ENCODE measurements at places on chromosomes 3 and 15.

GRCh38 chr15:76204109-76204845 lies 107.0 kb downstream of the ETFA start:
- peak; percentile 48 for DNase-seq

GRCh38 chr3:176696816-176697215 lies 500.5 kb downstream of the TBL1XR1 start:
- no peak for DNase-seq

- no peak for DNase-seq
These were observed 16.9 kb downstream of the CCR4 start for GRCh38 chr3:32968166-32968919.

- DNase-seq, result no peak
These were observed 3.8 kb upstream of the IGDCC3 start for GRCh38 chr15:65381445-65382145.

DNA sequence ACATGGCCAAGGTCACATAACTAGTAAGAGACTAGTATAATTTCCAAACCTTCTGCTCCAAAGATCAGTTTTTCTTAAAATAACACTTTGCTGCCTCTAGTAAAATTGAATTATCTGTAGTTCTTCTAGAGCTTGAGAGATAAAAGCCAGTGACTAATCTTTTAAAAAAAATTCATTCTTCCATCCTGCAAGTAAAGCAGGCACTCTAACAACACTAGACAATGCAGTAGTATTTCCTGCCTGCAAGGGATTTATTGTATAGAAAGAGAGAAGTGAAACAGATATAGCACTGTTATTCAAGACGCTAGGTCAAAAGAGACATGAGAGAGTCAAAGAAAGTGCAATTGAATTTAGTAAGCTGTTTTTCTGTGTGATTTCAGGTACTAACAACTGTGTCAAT lies 159.5 kb upstream of the TBC1D5 start:
- DNase-seq, result no peak

- DNase-seq, result no peak
These were observed 4.4 kb upstream of the VIPR1 start for GRCh38 chr3:42498034-42498433.

DNA sequence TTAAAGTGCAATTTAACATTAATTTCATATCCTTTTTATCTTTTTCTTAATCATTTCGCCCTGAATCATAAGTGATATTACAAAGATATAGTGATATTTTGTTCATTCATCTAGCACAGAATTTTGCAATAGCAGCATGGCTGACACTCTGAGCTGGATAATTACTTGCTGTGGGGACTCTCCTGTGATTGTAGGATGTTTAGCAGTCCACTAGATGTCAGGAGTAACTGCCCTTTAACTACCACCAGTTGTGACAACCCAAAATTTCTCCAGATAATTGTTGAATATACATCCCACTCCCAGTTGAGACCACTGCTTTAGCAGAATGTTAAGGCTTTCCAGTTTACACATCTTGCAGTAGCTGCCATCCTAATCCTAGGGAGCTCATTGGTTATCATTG lies 196.8 kb upstream of the MBNL1 start:
- DNase-seq, result no peak

GRCh38 chr15:78156653-78157052 lies 7.5 kb downstream of the IDH3A start:
- DNase-seq, result no peak

DNA sequence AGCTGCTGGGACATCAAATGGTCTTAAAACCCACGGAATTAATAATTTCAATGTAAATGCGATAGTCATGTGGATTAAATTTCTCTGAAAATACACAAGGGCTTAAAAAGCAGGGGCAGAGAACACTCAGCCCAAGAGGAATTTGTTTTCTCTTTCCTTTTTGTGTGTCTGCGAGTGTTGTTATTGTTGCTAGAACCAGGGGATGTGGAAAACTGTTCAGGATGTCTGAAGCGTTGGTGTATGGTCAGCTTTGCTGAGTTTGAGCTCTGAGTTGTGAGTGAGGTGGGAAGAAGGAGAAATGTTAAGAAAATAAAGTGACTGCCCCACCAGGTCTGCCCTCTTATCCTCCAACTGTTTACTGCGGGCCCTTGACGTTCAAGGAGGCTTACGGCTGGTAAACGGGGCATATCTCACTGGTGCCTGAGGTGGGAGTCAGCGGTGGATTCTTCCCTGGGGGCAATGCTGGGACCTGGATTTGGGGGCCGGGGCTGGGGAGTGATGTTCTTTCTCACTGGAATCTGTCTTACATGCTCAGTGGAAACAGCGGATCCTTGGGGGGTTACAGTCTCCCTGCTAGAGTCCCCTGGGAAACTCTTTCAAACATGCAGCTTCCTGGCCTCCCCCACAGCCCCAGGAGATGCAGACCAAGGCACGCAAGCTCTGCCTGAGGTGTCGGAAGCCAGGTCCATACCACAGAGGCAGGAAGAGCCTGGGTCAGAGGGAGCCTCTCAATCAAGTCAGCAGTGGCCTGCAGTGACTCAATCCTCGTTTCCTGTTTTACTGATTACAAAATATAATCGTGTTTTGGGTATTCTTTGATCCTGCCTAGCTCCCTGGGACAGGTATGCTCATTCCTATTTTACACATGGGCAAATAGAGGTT lies 41.8 kb downstream of the ITGA11 start:
- DNase-seq, result peak; percentile 15

DNA sequence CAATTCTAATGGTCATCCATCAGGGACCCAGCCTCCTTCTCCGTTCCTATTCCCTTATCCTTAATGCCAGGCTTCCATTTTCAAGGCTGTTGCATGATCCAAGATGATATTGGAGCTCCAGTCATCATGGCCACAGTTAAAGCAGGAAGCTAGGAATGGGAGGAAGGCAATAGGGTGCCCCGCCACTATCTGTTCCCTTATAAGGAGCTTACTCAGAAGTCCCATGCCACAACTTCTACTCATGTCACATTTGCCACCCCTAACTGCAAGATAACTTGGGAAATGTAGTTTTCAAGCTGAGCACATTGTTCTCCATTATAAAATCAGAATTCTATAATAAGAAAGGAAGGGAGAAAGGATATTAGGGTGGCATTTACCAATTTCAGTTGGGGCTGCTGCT lies 38.6 kb upstream of the SPSB4 start:
- no peak for DNase-seq

DNA sequence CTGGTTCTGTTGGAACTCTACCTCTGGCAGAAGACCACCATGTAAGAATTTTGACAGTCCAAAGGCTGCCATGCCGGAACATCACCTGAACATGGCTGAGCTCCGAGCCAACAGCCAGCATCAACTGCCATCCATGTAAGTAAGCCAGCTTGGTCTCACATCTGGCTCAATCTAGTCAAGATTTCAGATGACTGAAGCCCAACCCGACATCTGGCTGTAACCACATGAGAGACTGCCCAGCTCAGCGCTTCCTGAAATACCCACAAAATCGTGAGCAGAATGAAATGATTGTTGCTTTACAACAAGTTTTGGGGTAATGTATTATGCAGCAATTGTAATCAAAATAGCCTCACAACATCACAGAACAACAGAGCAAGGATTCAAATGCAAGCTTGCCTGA lies 32.9 kb downstream of the GHSR start:
- no peak for DNase-seq

DNA sequence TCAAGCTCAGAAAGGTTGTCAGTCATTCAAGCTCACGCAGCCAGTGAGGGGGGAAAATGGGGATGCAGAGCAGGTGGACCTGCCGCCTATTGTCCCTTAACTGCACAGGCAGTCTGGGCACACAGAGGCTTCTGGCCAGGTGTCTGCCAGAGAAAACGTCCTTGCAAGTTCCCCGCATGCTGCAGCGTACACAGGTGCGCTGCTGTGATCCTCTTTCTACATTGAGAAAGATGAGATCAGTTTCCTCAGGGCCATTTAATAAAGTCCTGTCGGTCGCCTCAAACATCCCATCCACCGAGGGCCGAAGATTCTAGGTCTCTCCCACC lies 445 bp upstream of the TSEN2 start:
- DNase-seq, result no peak

GRCh38 chr3:33722626-33723370 lies 4.7 kb upstream of the CLASP2 start:
- DNase-seq, result no peak

GRCh38 chr3:23600167-23600871 lies 205.4 kb upstream of the UBE2E1 start:
- DNase-seq, result no peak

DNA sequence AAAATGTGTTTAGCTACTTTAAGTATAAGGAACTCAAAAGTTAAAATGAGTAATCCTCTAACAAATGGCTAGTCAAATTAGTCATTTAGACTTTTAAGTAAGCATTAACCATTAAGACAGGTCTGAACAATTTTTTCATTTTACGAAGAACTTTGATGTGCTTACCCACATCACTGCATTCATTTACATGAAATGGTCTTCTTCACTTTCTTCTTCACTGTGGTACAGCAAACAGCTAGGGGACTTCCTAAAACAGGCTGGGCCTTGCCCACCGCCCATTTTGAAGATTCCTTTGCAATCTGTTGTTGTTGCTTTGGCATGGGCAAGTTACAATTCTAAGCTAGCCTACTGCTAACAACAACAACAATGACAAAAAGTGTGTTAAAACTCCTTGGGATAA lies 67.4 kb downstream of the CBLB start:
- no peak for DNase-seq

- no peak for DNase-seq
These were observed 128.3 kb downstream of the GOLIM4 start for GRCh38 chr3:167967257-167968036.

DNA sequence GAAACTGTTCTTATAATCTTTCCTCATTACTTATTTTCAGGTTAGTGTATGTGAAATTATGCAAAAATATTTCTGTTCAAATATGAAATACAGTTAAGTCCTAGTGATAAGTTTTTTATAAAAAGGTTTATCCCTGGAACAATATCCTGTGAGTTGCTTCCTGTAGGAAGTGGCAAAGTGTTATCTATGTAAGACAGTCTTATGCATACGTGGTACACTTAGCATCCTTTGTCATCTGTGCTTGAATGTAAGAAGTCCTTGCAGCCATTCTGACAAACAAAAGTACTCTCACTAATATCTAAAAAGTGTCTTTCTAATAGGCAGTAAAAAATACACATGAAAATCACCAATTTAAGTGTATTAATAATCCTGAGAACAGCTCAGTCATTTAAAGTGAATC lies 372.5 kb upstream of the BCHE start:
- no peak for DNase-seq

DNA sequence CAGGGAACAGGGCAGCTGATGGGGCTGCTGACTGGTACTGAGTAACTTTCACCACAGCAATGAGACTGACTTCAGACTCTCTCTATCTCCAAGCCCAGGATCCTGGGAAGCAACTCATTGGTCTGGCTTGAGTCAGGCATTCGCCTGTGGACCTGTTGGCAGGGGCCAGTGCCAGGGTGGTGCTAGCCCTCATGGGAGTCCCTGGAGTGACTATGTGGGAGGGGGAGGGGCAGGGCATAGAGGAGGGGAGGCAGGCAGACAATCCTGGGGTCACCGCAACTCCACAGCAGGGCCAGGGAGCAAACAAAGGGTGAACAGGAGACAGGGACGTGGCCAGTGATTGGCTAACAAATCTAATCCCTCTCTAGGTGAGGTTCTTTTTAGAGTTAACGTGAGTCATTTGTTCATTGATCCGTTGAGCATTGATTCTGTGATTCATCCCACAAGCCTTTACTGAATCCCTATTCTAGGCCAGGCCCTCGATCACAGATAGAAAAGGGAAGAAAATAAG lies 71.8 kb downstream of the CEMIP start:
- no peak for DNase-seq

GRCh38 chr3:67598814-67599556 lies 55.4 kb downstream of the SUCLG2 start:
- no peak for DNase-seq

DNA sequence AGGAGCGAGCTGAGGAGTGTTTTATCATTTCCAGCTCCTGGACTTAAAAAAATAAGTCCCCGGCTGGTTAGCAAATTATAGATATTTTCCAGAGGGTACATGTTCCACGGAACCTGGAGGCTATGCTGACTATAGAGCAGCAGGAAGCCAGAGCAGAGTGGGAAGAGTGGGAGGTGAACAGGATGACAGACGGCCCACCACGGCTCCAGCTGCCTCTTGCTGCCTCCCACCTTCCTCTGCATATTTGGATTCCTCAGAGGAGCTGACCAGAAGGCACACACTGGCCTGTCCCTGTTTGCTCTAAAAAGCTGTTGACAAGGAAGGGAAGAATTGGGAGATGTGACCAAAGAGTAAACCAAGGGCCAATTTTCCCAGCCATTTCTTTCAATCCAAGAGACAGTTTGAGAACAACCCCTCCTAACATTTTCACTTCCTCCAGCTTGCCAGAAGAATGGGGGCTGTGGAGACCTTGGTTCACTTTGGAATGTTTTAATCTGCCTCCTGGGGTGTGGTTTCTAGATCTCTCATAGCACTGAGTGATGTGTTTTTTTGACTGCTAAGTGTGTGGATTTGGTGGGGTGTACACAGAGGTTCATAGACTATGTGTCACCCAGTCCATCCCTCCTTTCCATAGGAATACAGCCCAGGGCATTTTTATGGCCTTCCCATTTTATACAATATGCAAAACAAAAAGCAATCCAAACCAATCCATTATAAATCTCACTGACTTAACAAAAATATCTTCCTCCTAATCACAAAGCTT lies 36.8 kb downstream of the HGD start:
- no peak for DNase-seq

DNA sequence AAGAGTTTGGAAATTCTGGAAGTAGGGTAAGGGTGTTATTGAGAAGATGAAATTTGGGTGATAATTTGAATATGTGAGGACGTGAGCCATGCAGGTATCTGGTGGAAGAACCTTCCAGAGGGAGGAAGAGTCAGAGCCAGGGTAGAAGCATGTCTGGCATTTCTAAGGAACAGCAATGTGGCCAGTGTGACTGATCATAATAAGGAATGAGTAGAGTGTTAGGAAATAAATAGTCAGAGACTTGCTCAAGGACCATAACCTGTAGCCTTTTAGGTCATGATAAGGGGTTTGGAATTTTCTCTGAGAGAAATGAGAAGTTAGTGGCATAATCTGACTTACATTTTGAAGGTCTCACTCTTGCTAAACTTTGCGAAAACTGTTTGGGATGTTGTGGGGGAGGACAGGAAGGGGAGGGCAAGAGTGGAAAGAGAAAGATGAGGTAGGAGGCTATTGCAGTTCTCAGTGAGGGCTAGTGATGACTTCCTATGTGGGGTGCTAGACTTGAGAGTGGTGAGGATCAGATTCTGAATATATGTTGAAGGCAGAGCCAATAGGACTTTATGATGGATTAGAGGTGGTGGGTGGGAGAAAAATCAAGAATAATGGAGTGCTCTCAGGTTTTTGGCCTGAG lies 568.3 kb downstream of the AGBL1 start:
- DNase-seq, result no peak

GRCh38 chr3:127781411-127782001 lies 40.8 kb downstream of the MGLL start:
- no peak for DNase-seq

- no peak for DNase-seq
These were observed 38.9 kb upstream of the CLRN1 start for GRCh38 chr3:151011427-151011826.

GRCh38 chr15:25767356-25768151 lies 95.6 kb downstream of the ATP10A start:
- peak; percentile 54 for DNase-seq

All from left forelimb (tissue), 1 donor.